Fibroblast of skin of scalp (primary cell): ENCODE measurements at places on chromosomes 2 and 18.
A peak's percentile ranks its signal among the peaks of the same experiment; 100 is the strongest.

DNA sequence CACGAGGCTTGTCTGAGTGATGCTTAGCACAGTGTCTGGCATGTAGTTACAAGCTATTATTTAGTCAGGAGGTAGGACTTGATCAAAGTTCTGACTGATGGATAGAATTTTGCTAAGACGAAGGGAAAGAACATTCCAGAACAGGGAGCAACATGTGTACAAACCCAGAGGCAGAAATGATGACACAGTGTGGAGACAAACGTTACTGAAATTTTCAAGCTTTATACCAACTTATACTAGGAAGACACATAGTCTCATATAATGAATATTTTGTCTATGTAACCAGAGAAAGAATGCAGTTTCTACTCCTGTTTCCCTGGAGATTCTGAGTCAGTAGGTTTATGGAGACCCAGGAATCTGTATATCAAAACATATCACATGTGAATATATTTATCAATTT, 123.4 kb downstream of the FAM124B start:
- DNase-seq: peak; percentile 79

DNA sequence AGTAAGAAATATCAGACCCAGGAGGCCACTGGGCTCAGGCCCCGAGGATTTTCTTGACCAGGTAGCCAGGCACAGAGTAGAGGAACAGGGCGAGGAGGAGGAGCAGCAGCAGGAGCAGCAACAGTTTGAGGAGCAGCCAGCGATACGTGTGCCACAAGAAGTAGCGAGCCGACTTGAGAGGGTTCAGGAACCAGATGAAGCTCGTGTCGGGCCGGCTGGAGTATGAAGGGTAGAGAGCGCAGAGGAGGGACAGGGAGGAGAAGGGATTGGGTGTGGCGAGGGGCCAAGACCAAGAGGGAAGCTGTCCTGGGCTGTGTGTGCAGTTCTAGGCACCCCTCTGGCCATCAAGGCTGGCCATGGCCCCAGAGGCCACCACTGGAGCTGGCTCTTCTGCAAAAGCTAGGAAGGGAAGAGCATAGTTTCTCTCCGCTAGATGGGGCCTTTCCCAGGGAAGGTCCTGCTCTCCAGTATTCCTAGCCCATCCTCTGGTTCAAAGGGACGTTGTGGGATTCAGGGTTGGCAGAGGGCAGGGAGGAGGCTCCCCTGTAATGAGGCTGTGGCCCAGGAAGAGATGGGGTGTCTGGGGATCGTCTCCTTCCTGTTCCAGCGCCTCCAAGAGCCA, 17.8 kb downstream of the OTOF start:
- DNase-seq: no peak

DNA sequence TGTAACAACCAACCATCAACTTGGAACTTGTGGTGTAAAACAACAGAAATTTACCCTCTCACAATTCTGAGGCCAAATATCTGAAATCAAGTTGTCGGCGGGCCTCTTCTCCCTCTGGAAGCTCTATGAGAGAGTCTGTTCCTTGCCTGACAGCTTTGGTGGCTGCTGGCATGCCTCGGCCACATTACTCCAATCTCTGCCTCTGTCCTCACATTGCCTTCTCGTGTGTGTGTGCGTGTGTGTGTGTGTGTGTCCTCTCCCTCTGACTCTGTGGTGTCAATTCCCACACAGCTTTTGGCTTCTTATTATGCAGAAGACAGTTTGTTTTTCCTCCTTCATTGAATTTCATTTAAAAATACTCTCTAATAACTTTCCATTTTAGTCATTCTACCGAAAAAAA, 50.4 kb downstream of the ZDBF2 start:
- no peak for DNase-seq

- no peak for DNase-seq
Observed at GRCh38 chr2:226979004-226979403, 143.2 kb downstream of the RHBDD1 start.

DNA sequence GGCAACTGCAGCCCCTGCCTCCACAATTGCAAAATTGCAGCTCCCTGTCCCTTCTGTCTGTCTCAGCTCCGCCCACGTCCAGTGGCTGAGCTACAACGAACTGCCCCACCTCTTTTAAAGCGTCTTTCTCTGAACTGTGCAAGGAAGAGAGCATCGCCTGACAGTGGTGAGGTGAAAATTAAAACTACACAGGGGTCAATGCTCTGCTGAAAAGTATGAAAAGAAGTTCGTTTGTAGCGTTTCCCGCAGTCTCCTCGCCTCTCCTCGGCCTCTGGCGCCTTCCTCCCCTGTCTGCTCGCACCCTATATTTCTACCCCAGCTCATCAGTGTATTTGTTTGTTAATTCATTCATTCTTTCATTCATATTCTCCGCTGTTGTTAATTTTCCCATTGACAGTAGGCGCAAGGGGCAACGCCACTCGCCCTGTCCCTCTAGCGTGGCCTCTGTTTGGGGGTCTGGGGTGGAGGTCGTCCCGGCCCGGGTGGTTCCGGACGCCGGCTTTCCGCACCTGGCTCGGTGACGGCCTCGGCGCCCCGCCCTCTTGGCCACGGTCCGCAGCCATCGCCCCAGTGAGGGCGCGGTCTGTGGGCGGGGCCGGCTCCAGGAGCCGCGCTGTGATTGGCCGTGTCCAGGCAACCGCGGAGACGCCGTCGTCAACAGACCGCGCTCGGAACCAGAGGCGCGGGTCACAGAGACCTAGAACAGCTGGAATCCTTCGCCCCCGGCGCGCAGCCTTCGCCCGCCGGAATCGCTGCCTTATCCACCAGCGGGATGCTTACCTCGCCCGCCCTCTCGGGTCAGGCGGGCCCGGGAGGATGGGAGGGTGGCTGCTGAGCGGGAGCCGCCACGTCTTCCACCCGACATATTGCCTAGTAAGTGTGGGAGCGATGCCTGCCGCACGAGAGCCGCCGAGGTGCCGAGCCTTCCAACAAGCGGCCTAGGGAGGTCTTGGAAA, at the start of gene VWA3B:
Gene VWA3B, plus strand, starts transcription at position 677 of the 956 bp plus-strand sequence. CDS start 5,926 bp downstream, outside the sequence.
- peak; percentile 36 for DNase-seq

- no peak for DNase-seq
Observed at GRCh38 chr2:196083601-196084000, 15.0 kb upstream of the DNAH7 start.

DNA sequence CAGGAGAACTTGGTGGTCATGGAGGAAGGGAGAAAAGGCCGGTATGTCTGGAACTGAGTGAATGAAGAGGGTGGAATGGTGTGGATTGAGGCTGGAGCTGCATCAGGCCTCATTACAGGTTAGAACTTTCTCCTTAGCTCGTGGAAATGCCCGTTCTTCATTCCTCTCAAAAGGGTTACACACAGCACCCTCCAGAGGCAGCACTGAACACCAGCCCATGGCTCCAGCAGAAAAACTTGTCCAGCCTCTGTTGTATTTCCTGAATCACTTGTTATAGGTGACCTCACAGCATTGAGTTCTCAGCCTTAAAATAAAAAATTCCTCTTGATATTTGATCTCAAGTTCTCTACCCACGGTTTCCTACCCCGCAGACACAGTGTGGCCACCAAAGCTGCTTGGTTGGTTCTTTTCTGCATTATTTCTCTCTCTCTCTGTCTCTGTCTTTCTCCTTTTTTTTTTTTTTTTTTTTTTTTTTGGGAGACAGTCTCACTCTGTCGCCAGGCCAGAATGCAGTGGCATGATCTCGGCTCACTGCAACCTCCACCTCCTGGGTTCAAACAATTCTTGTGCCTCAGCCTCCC, 89.6 kb downstream of the ITGB1BP1 start:
- peak; percentile 82 for DNase-seq

GRCh38 chr2:60547841-60548240, 5.6 kb downstream of the BCL11A start:
- no peak for DNase-seq

DNA sequence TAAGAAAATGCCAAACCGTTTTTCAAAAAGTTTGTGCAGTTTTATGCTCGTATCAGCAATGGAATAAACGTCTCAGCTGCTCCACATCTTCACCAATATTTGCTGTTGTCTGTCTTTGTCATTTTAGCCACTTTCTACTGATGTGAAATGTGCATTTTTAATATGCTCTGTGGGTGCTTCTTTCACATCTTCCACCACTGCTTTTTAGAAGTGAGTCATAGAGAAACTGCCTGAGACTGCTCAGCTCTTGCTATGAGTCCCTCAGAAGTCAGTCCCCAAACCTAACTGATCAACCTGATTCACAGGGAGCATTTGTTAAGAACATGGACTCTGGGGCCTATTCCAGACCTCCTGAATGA, 41.0 kb upstream of the EPC2 start:
- DNase-seq: no peak

DNA sequence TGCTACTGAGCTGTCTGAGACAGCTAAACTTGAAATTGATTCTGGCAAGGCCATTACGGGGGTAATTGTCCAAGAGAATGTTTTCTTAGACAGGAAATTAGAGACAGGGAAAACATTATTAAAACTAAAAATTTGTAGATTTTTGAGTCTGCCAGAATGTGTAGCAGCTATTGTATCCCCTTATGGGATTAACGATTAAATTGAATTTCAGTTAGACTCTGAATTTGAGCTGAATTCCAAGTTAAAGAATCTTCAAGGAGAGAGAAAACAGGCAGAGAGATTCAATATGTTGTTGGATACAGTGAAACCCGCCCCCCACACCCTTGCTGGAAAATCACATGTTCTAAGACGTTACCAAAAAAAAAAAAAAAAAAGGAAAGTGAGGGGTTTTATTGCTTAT, 32.7 kb upstream of the CCDC68 start:
- DNase-seq: no peak

DNA sequence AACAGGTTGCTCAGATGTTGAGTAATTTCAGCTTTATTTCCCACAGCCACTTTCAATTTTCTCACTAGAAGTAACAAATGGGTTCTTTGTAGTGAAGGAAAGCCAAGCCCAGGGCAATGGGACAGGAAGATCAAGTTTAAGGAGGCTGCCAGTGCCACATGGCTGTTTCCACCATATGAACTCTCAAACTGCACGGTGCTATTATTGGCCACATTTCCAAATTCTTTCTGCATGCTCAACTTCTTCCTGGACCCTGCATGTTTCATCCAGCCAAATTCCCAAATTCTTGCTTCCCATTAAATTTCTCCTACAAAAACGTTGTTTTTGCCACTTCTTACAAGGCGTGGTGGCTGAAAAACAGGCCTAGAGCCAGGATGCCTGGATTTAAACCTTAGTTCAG, 193.3 kb upstream of the SPHKAP start:
- DNase-seq: no peak

DNA sequence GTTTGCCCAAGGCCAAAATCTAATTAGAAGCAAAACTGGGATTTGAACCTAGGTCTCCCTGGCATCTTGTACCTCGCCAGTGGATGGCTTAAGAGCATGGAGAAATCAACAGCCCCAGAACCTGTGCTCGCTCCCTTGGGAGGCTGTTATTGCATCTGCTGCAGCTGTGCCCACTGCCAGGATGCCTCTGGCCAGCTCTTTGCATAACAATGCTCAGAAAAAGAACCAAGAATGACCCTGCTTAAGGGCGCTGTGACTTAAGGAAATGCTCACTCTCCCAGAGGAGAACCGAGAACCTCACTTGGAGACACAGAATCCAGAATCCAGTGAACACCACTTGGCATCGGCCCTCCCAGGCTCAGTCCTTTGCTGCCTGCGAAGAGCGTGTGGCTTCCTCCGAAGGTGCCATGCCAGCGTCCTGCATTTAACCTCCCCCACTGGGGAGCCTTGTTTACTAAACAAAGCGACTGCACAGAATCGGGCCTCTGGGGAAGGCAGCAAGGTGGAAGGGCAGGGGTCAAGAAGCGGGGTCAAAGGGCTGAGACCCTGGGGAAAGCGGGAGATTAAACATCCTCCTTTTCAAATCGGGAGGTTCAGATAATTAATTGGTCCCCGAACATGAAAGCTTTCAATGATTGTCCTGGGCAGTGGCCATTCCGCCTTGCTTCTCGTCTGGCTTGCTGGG, 71.0 kb upstream of the BOD1L2 start:
- no peak for DNase-seq

- DNase-seq: peak; percentile 39
Observed at GRCh38 chr2:195498839-195499490, 158.1 kb upstream of the SLC39A10 start.

- no peak for DNase-seq
Observed at GRCh38 chr2:29246383-29247300, 131.4 kb downstream of the CLIP4 start.

GRCh38 chr2:191946471-191947182, 99.7 kb upstream of the CAVIN2 start:
- DNase-seq: no peak
